ENCODE measurements at places on chromosomes 16 and 17.

- H3K27ac ChIP-seq: no peak overlapping the region
- no peak overlapping the region for H3K4me3 ChIP-seq
- no peaks in the 10 kb centered on the region for H3K27me3 ChIP-seq
- H3K36me3 ChIP-seq: no peaks in the 10 kb centered on the region
- H3K4me1 ChIP-seq: no peaks in the 10 kb centered on the region
- no peak for DNase-seq
Observed at GRCh38 chr16:54447576-54448440, 161.2 kb upstream of the IRX3 start.

GRCh38 chr16:19883966-19884485, 622 bp downstream of the GPRC5B start:
- no peaks in the 10 kb centered on the region for H3K36me3 ChIP-seq
- H3K4me1 ChIP-seq: no peaks in the 10 kb centered on the region
- no peak overlapping the region for H3K27ac ChIP-seq
- H3K4me3 ChIP-seq: no peak overlapping the region
- DNase-seq: no peak
- H3K27me3 ChIP-seq: no peaks in the 10 kb centered on the region

DNA sequence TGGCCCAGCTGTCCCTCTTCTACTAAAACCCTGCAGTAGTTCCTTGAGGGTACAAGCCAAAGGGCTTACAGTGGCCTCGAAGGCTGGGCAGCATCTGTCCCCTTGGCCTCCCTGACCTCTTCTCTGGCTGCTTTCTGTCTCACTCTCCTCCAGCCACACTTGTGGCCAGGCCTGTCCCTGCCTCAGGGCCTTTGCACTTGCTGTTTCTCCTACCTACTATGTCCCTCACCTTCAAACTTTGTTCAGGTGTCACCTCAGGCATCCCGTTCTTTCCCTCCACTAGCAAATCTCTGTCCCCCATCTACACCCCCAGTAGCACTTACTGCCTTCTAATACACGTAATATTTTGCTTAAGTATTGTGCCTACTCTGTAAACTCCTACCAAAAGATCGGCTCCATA, 6.0 kb downstream of the ABCC1 start:
- DNase-seq: no peak
- peaks cover 19% of the 10 kb centered on the region for H3K4me1 ChIP-seq
- H3K4me3 ChIP-seq: no peak overlapping the region
- no peaks in the 10 kb centered on the region for H3K27me3 ChIP-seq

GRCh38 chr17:12673788-12674187, 8.1 kb downstream of the MYOCD start:
- no peak for DNase-seq
- H3K27me3 ChIP-seq: no peaks in the 10 kb centered on the region
- no peak overlapping the region for H3K27ac ChIP-seq
- no peaks in the 10 kb centered on the region for H3K4me1 ChIP-seq
- no peaks in the 10 kb centered on the region for H3K36me3 ChIP-seq

GRCh38 chr16:399340-400019, 2.2 kb upstream of the DECR2 start:
- H3K4me3 ChIP-seq: peak overlapping the region; percentile 71
- DNase-seq: peak; percentile 39
- peak overlapping the region; percentile 67 for H3K27ac ChIP-seq
- no peaks in the 10 kb centered on the region for H3K27me3 ChIP-seq
- H3K4me1 ChIP-seq: peaks cover 43% of the 10 kb centered on the region

- peaks cover 22% of the 10 kb centered on the region for H3K4me1 ChIP-seq
- H3K27me3 ChIP-seq: no peaks in the 10 kb centered on the region
- H3K27ac ChIP-seq: no peak overlapping the region
- no peaks in the 10 kb centered on the region for H3K36me3 ChIP-seq
- H3K4me3 ChIP-seq: no peak overlapping the region
- no peak for DNase-seq
Observed at GRCh38 chr17:76824093-76824492, 44.1 kb upstream of the MGAT5B start.

DNA sequence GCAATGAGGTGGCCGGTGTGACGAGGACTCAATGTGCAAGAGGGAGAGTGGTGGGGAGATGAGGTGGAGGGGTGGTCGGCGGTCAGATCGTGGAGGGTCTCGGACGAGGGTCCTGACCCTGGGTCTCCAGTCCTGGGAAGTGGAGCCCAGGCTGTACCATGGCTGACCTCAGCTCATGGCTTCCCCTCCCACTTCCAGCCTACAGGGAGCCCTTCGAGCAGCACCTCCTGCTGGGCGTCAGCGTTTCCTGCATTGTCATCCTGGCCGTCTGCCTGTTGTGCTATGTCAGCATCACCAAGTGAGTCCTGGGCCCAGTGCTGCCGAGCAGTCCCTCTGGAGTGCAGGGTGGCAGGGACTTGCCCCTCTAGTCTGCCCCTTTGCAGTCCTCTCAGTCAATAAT, 41.8 kb downstream of the IL4R start:
- no peaks in the 10 kb centered on the region for H3K36me3 ChIP-seq
- no peaks in the 10 kb centered on the region for H3K4me1 ChIP-seq
- DNase-seq: peak; percentile 67
- no peak overlapping the region for H3K4me3 ChIP-seq

GRCh38 chr17:65334406-65334805, 197.2 kb downstream of the RGS9 start:
- H3K36me3 ChIP-seq: no peaks in the 10 kb centered on the region
- no peak for DNase-seq
- H3K27me3 ChIP-seq: peaks cover 3% of the 10 kb centered on the region
- H3K27ac ChIP-seq: no peak overlapping the region
- H3K4me3 ChIP-seq: no peak overlapping the region

- H3K4me1 ChIP-seq: peaks cover 56% of the 10 kb centered on the region
- DNase-seq: peak; percentile 88
- no peaks in the 10 kb centered on the region for H3K27me3 ChIP-seq
- H3K4me3 ChIP-seq: peak overlapping the region; percentile 27
- H3K36me3 ChIP-seq: no peaks in the 10 kb centered on the region
- peak overlapping the region; percentile 90 for H3K27ac ChIP-seq
Observed at GRCh38 chr16:87702325-87702811, 63.4 kb downstream of the KLHDC4 start.

DNA sequence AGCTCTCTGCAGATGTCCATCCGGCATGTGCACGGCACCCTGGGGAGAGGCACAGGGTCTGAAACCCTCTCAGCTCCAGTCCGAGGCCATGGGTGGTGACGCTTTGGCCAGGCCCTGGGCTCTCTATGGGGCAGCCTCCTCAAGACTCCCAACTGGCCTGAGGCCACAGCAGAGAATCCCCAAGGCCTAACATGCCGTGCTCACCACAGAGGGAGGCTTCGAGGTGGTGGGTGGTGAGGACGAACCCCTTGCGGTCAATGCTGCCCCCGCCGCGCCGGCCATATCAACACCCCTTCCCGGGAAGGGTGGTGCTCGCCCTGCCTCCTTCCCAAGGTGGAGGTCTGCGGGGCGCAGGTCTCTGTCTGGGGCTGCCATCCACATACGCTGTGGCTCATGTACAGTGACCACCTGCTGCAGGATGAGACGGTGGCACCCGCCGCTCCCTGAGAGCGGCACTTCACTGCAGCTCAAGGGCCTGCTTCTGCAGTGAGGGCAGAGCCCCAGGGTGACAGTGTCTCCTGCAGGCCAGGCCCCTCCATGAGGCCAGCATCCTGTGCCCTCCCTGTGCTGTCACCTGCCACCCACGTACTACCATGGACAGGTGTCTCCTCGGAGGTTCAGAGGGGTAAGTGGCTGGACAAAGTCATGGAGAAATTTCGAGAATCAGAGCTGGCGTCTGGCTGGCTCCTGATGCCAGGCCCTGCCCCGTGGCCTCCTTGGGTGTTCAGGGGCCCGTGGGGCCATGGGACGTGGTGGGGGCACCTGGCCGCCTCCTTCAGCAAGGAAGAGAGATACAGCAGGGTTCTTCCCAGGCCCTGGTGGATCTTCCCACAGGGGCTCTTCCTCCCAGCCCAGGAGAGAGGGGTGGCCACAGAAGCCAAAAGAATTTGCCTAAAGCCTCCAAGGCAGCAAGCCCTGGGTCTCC, 54.6 kb upstream of the ACSF3 start:
- no peaks in the 10 kb centered on the region for H3K36me3 ChIP-seq
- no peak overlapping the region for H3K4me3 ChIP-seq
- H3K4me1 ChIP-seq: peaks cover 47% of the 10 kb centered on the region

- H3K27me3 ChIP-seq: no peaks in the 10 kb centered on the region
- H3K27ac ChIP-seq: no peak overlapping the region
- H3K36me3 ChIP-seq: no peaks in the 10 kb centered on the region
- H3K4me3 ChIP-seq: no peak overlapping the region
- peak; percentile 82 for DNase-seq
Observed at GRCh38 chr17:70552230-70552981, 383.1 kb downstream of the KCNJ2 start.

GRCh38 chr17:57441270-57441600, 184.9 kb downstream of the MSI2 start:
- peak overlapping the region; percentile 93 for H3K27ac ChIP-seq
- no peaks in the 10 kb centered on the region for H3K27me3 ChIP-seq
- DNase-seq: no peak

GRCh38 chr17:47204722-47205418, 4.3 kb upstream of the MYL4 start:
- H3K4me1 ChIP-seq: peaks cover 76% of the 10 kb centered on the region
- H3K27me3 ChIP-seq: no peaks in the 10 kb centered on the region
- no peaks in the 10 kb centered on the region for H3K36me3 ChIP-seq

- peaks cover 56% of the 10 kb centered on the region for H3K4me1 ChIP-seq
- H3K27me3 ChIP-seq: no peaks in the 10 kb centered on the region
- H3K27ac ChIP-seq: no peak overlapping the region
- H3K4me3 ChIP-seq: no peak overlapping the region
Observed at GRCh38 chr17:46031440-46031839, 32.4 kb downstream of the STH start.

DNA sequence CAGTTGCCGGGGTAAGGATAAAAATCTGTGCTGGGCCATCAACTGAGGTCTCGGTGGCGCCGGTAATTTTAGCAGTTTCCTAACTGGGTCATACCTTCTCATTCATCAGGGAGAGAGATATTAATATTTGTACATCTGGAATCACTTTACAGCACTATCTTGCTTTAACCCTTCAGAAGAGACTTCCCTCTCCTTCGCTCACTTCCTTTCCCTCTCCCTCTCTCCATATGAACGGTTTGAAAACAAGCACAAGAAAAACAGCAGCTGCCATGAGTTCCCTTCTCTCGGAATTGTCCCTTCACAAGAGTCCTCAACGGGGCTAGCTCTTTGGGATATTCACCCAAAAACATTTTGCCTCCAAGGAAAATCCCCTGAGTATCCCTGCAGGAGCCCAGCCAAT, 144.3 kb upstream of the NOG start:
- no peak overlapping the region for H3K4me3 ChIP-seq
- no peaks in the 10 kb centered on the region for H3K27me3 ChIP-seq
- H3K36me3 ChIP-seq: no peaks in the 10 kb centered on the region
- H3K27ac ChIP-seq: no peak overlapping the region

DNA sequence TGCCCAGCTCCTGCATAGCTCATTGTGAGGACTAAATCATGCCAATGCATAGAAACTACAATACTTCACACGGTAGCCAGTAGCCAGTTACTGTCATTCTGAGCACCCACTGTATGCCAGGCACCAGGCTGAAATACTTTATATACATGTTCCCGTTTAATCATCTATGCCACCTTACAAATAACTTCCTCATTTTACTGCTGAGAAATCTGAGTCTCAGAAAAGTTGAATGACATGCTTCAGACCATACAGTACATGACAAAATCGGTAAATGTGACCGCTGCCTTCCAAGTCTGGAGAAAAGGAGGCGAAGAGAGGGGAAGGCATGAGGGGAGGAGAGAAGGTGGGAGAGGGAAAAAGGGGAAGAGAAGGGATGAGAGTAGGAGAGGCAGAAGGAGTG, 9.2 kb upstream of the TLCD3B start:
- no peak overlapping the region for H3K27ac ChIP-seq
- no peak overlapping the region for H3K4me3 ChIP-seq
- no peaks in the 10 kb centered on the region for H3K36me3 ChIP-seq
- H3K27me3 ChIP-seq: no peaks in the 10 kb centered on the region

- no peak overlapping the region for H3K27ac ChIP-seq
- no peaks in the 10 kb centered on the region for H3K36me3 ChIP-seq
- H3K4me1 ChIP-seq: peaks cover 9% of the 10 kb centered on the region
- no peaks in the 10 kb centered on the region for H3K27me3 ChIP-seq
- no peak overlapping the region for H3K4me3 ChIP-seq
Observed at GRCh38 chr17:17077101-17077500, 34.8 kb downstream of the MPRIP start.

- peaks cover 28% of the 10 kb centered on the region for H3K4me1 ChIP-seq
- DNase-seq: peak; percentile 85
- peak overlapping the region; percentile 99 for H3K4me3 ChIP-seq
Observed at GRCh38 chr16:74297145-74297665, 591 bp downstream of the PSMD7 start.

GRCh38 chr17:47649972-47650524, 329 bp downstream of the KPNB1 start:
- DNase-seq: peak; percentile 87
- H3K27ac ChIP-seq: peak overlapping the region; percentile 79
- peak overlapping the region; percentile 80 for H3K4me3 ChIP-seq
- H3K36me3 ChIP-seq: peaks cover 39% of the 10 kb centered on the region
- peaks cover 44% of the 10 kb centered on the region for H3K4me1 ChIP-seq
- H3K27me3 ChIP-seq: no peaks in the 10 kb centered on the region

GRCh38 chr16:83023640-83024039, 396.9 kb downstream of the CDH13 start:
- H3K4me3 ChIP-seq: peak overlapping the region; percentile 32
- H3K27ac ChIP-seq: peak overlapping the region; percentile 99
- DNase-seq: no peak
- no peaks in the 10 kb centered on the region for H3K27me3 ChIP-seq

DNA sequence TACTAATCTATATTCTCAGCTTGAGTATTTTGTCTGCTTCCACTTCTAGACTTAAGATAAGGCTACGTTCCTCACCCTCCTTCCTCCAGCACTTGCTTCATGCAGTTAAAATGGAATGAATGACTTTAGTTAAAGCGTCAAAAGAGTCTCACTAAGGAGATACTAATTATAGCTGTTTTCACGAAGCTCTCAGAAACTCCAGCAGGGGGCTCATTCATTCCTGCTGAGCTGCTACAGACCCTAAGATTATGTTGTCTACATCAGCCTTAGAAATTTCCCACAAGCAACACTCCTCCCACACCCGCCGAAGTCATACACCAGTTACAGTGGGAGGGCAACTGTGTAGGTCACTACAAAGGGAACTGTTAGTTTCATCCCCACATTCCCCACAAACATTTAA, 57.0 kb upstream of the KIFC3 start:
- DNase-seq: no peak
- no peak overlapping the region for H3K27ac ChIP-seq
- H3K36me3 ChIP-seq: no peaks in the 10 kb centered on the region
- H3K4me1 ChIP-seq: no peaks in the 10 kb centered on the region

Measured in Karpas-422 (cell line).